ENCODE measurements at places on chromosomes 1 and 21. TPM values are rescaled to one million over a fixed set of nuclear protein-coding genes. Genes with fewer than 3 reads are reported as not detected.

The PDIK1L gene
- 1.8 TPM for total RNA-seq

The ZYG11A gene
- 2.3 TPM for total RNA-seq

The MYBPH gene
- total RNA-seq = not detected

The C1orf185 gene
- not detected for total RNA-seq

The LEPR gene
- 2.8 TPM for total RNA-seq

The RBM15 gene
- 8.7 TPM for total RNA-seq

The ORC1 gene
- total RNA-seq = 19.7 TPM

The CFAP74 gene
- total RNA-seq = 0.08 TPM

The RAB13 gene
- total RNA-seq = 153 TPM

The KHDC4 gene
- 26.3 TPM for total RNA-seq

The NES gene
- 1.4 TPM for total RNA-seq

The H3-3A gene
- 417 TPM for total RNA-seq

The SLFNL1 gene
- 0.09 TPM for total RNA-seq

The WLS gene
- total RNA-seq = 18.8 TPM

The VANGL2 gene
- total RNA-seq = 1.0 TPM

The NFASC gene
- 1.5 TPM for total RNA-seq

The KIF14 gene
- total RNA-seq = 7.8 TPM

The LCE2A gene
- not detected for total RNA-seq

The NBPF14 gene
- 15.6 TPM for total RNA-seq

The PTPRC gene
- not detected for total RNA-seq

The RNF186 gene
- total RNA-seq = not detected

The ATF3 gene
- 32.6 TPM for total RNA-seq

The AHCTF1 gene
- total RNA-seq = 36.6 TPM

The STIL gene
- 9.8 TPM for total RNA-seq

The CCDC185 gene
- 0.08 TPM for total RNA-seq

The ZNF648 gene
- total RNA-seq = not detected

The OR2L8 gene
- not detected for total RNA-seq

The IQGAP3 gene
- total RNA-seq = 20.9 TPM

The TP73 gene
- 0.65 TPM for total RNA-seq

The LCE1F gene
- not detected for total RNA-seq

The U2AF1 gene
- total RNA-seq = 52.1 TPM

The CFAP107 gene
- total RNA-seq = not detected
